RWPE1 (cell line): ENCODE measurements at places on chromosomes 7 and 10.
A peak's percentile ranks its signal among the peaks of the same experiment; 100 is the strongest.

- peak; percentile 35 for DNase-seq
Measured at GRCh38 chr7:116236020-116236630, 25.8 kb downstream of the TES start.

GRCh38 chr7:133854739-133855138 is 272.4 kb upstream of the LRGUK start:
- DNase-seq, result peak; percentile 2

DNA sequence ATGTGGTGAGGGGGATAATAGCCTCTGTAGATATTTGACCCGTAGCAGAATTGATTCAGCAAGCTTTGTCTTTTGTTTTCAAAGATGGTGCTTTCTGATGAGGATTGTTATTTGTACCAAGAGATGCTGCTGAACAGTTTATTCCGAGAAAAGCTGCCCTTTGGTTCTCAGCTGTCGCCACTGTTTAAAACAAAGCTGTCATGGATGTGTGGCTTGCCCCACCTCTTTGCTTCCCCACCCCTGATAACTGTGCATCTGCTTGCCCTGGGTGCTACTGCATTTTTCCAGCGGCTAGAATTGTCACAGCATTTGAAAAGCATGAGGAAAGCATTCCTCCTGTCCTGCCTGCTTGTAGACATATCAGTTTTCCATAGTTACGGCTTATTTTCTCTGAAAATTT is 226.9 kb upstream of the CSTF2T start:
- no peak for DNase-seq

- peak; percentile 8 for DNase-seq
Measured at GRCh38 chr10:51073453-51074237, 642 bp upstream of the PRKG1 start.

DNA sequence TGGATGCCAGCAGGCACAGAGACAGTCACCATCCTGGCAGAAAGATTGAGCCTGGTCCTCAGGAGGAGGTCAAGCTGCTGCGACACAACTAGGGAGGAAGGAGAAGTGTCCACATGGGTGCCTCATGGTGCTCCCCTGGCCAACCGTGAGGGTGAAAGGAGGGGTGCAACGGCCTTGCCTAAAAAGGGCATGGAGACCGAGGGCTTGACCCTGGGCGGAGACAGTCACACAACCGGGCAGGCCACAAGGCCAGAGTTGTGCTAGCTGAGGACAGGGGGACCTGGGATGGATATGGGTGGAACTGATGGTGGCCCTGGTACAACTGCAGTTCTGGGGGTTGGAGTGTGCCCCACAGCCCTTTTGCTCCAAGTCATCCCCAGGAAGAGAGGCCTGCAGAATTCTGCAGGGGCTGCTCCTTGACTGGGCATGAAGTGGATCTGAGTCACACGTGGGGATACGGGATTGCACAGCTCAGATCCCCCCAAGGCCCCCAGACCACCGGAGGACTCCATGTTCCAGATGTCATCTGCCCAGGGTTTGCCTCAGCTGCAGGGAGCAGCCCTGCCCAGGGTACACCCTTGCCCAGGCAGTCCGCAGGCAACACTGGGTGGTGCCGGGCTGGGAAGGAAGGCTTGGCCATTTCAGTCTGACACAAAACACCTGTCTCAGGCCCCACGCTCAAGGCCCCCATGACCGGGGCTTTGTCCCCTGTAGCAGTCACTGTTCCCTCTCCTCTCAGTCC is 602.3 kb upstream of the MGMT start:
- no peak for DNase-seq

GRCh38 chr7:22488643-22489462 is 11.1 kb downstream of the STEAP1B start:
- peak; percentile 75 for DNase-seq

DNA sequence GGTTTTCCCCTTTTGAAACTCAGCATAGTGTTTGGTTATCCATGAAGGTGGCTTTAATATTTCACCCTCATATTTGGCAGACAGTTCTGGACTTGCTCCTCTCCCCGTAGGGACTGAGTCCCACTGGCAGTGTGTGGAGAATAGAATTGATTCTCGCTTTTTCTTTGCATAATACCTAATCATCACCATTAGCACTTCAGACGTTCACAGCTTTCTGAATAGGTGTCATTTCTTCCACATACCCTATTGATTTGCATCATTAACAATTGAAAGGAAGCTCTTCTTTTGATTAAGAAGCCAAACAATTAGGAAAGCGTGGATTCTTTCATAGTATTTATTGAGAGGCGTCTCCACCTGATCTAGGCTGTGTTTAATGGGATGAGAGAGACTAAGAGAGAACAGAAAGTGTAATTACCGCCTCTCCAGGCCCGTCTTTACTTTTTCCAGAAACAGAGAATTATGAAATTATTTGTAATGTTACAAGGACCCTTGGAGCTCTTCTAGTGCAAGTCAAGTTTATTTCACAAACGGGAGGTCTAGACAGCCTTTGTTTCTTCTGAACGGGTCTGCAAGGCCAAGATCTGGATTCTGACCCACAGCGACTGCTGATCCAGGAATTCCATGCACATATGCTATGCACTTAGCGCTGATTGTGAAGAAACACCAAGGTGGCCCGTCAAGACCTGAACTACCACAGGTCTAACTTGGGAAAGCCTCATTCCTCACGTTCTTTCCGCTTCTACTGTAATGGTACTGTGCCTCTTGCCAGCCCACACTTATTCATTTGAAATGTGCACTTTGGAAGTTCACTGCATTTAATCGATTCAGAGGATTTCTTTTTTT is 249.9 kb upstream of the C7orf33 start:
- DNase-seq, result no peak

DNA sequence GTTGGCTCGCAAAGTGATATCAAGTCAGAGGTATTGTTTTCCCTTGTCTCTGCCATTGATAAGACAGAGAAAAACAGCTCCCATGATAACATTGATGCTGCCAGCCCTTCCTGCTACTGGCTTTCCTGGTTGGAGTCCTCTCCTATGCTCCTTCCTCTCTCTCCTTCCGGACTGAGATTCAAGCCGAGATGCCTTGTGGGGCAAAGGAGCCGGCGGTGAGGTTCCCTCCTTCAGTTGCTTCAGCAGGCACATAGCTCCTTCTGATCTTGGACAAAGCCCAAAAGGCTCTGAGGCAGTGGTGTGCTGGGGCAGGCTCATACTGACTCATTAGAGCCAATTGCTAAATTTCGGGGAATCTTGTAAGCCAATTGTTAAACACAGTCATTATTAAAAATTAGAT is 8.8 kb upstream of the ZCCHC24 start:
- DNase-seq, result peak; percentile 82

- DNase-seq, result no peak
Measured at GRCh38 chr7:117808341-117808757, 64.9 kb downstream of the CTTNBP2 start.

DNA sequence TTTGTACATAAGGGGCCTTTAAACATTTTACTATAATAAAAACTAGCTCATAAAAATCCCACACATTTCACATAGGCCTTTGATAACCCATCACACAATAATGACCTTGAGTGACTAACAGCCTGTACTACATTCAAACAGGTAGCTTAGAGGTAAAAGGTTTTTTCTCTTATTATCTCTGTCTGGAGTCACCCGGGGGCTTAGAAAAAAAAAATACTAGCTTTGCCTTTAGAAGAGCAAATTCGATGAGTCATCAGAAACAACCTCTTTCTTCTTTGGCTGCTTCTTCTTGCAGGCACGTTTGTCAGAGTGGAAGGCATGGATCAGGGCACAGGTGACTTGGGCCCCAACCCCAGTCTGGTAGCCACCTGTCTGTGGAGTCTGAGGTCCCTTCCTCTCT is 43.4 kb upstream of the ADO start:
- no peak for DNase-seq

DNA sequence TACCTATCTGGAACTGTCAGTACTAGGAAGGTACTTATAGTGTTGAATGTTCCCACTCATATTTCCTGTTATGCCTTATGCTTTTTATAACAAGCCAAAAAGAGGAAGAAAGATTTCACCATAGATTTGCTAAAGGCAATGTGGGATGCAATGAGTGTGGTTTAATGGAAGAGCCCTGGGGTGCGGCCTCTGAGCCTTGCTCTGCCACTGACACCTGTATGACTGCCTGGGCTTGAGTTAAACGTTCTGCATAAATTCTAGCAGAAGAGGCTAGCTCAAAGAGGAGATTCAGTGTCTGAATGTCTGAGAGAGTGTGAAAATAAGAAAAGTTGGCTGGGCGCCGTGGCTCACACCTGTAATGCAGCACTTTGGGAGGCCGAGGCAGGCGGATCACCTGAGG is 143.8 kb downstream of the TPST1 start:
- no peak for DNase-seq

DNA sequence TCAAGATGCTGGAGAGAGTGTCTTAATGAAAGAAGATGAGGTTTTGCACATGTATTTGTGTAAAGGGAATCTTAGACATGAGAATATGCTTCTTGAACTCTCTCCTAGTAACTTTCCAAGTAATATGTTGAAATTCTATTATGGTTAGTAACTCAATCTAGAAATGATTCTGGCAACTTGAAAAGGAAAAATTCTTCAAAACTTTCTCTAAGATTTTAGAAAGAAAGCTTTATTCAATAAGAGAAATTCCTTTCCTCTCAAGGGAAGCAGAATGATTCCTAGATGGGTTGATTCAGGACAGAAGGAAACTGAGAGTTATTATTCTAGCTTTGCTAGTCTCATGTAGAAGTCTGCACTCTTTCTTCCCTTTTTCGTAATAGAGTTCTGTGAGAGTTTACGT is 364.3 kb upstream of the PLXDC2 start:
- no peak for DNase-seq

DNA sequence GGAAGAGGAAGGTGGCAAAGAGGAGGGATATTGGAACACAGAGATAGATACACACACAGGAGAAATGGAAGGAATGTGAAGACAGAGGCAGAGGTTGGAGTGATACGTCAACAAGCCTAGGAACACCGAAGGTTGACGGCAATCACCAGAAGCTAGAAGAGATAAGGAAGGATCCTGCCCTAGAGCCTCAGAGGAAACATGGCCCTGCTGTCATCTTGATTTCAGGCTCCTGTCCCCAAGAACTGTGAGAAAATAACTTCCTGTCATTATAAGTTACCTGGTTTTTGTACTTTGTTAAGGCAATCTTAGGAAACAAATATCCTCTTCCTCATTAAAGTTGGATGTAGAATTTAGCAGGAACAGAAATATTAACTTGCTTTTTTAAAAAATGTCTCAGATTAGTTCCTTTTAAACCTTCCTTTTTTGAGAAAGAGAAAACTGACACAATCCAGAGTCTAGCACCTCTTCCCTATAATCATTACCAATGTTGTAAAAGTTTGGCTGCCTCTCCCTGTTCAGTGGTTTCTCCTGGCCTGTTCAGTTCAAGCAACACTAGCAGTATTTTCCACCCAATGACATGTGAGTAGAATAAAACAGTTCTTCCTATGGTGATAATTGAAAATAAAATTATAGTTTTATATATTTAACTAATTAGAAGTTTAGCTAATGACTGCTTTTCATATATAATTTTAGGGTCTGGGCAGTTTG is 28.8 kb upstream of the GNAI1 start:
- no peak for DNase-seq

DNA sequence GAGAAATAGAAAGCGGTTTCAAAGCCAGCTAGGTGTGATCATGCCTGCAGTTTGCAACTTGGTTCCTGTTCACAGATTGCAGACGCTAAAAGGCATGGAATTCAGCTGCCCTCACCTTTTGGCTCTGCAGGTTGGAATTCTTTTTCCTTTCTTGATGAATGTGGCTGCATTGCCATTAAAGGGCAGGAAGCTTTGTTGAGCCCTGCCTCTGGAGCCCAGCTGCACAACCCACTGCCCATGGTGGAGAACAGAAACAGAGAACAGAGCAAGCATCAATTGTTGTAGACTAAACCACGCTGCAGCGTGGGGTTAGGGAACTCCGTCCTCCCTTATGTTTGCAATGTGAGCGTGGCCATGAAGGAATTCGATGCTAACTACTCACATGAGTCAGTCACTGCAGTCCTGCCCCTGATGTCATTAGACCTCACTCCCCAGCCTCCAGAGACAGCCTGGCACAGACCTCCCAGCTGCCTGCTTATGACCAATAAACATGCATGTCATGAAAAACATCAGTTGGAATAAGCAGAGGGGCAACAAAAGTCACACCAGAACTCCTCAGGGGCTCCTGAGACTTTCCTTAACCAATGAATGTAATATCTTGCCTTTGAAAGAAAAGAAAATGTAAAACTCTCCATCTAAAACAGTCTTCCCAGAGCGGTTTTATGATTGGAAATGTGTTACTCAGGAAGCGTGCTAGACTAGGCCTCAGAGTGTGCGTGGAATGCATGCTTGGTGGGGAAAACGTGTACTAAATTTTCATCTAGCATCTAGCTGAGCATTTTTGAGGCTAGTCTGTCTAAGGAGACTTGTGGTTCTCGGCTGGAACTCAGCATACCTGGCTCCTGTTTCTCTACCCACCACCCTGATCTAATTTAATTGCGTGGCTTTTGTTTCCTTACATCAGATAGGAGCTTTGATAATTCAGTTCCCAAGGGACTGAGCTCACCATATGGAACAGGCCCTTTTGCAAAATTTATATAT is 232.2 kb downstream of the KIAA1217 start:
- no peak for DNase-seq

DNA sequence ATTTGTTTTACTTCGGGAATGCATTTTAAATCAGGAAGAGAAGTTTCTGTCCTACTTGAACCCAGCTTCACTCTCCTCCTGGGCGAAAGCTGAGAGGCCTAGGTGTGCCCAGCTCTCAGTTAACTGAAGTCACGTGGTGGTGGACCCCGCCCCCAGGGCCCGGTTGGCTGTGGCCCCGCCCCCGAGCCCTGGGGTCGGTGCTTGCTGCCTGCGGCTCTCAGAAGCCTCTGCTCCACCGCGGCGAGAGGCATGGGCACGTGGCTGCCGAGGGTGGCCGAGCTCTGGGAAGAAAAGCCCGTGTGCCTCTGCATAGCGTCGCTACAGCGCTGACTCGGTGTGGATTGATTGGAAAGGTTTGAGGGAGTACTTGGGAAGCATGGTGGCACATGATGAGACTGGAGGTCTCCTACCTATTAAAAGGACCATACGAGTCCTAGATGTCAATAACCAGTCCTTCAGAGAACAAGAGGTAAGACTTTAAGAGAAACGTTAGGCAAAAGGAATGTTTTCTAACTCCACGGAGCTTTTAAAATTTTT is 34.1 kb downstream of the NET1 start:
- peak; percentile 95 for DNase-seq

- DNase-seq, result no peak
Measured at GRCh38 chr10:110811791-110812581, 59.7 kb upstream of the PDCD4 start.

- no peak for DNase-seq
Measured at GRCh38 chr10:97744405-97745035, 7.6 kb downstream of the ZFYVE27 start.
